ENCODE measurements at places on chromosomes 6 and 20.
A peak's percentile ranks its signal among the peaks of the same experiment; 100 is the strongest.

DNA sequence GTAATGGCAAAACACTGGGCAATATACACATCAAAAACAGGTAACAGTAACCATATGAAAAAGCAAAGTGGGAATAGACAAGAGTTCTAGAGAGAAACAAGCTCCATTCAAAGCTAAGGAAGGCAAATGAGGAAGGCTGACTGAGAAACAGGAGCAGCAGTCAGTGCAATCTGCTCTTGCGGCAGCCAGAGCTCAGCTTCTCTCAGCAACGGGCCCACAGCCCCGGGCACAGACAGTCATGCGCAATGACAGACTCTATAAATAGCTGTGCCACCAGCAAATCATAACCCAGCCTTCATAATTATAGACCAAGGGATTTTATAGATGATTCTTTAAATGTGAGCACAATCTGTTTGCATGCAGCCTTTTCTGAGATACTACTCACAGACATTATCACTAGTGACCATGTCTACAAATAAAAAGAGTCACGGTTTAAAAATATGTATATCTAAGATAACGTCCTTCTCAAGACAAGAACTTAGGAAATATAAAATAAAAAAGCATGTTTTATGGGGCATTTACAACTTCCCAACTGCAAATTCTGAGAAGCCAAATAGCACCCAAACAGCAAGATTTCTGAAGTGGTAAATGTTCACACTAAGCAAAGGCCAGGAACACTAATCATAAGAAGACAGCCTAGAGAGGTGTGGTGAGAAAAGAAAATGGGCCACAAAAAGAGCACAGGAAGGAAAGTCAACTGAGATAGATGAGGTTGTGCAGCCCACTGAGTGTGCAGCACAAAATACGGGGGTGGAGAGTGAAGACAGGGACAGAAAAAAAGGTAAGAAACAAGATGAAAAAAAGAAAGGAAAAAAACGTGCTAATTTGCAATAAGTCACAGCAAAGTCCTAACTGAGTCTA, 39.9 kb upstream of the BEND6 start:
- no peak for DNase-seq

DNA sequence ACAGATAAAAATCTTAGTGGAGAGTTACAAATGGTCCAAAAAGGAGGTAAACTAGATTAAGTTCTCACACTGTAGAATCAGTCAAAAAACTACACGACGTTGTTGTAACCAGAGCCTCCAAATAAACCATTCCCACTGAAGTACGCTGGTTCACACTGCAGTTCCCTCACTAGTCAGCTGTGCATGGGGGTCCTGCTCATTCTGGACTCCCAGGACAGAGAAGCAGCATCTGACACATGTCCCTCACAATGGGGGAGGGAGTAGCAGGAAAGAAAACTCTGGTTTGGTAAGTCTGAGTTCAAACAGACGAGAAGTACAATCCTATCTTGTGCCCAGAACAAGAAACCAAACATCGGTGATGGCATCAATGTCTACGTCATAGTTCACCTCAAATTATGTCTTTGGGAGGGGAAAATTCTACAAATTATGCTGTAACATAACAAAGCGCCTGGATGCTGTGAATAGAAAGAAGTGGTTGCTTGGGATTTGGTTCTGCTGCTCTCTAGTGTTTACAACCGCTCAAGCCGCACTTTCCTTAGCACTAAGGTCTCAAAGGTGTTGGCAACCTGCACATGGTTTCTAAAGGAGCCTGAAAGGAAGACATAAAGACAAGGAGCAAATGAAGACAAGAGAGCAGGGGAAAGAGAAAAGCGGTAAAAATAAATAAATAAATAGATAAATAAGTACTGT, 208.0 kb downstream of the GMDS start:
- no peak for DNase-seq

- no peak for DNase-seq
Measured at GRCh38 chr6:80480421-80481157, 374.1 kb downstream of the BCKDHB start.

GRCh38 chr20:11193241-11193640, 519.4 kb upstream of the JAG1 start:
- DNase-seq: no peak

DNA sequence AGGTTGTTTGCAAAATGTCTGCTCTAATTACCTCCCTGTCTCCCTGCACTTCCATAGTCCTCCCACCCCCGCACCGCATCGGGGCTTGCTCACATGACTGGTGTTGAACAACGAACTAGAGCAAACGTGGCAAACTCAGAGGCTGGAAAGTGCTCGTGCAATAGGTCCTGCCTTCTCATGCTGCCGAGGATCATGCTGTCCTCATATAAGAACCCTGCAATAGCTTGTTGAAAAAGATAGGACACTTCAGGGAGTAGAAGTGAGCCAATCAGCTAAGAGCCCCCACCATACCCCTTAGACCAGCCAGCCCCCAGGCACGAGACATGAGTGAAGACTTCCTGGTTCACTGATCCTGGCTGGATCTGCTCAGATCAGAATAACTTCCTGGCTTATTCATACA, 219.2 kb downstream of the C6orf118 start:
- DNase-seq: no peak

DNA sequence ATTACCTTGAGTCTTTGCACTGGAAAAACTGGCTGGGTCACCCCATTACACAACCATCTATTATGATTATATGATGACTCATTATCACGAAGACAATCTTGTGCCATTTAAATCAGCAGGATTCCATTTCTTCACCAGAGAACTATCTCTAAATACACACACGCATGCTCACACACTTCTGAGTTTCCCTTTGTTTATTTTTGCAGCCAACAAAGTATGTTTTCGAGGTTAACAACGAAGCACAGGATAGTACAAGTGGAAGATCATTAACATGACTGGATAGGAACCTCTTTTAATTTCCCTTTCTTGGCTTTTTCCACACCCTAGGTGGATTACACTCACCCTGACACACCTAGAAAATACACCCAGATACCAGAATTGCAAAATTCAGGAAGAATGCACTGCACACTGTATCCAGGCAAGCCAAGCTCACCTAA, 18.9 kb downstream of the PERP start:
- DNase-seq: peak; percentile 65

DNA sequence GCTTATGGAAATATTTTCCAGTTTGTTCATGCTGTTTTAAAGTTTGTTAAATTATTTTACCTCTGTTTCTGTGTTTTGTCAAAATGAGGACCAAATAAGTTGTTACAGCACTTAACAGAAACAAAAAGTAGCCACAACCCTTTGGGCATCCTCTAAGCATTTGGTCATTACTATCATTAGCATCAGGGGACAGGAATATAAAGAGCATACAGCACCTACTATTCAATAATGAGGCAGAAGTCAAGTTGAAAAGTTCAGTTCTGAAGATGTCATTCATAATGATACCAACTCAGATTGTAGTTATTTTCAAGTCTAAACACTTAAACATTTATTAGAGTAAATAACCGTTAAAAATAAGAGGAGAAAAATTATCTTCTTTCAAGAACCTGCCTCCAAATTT, 862.3 kb upstream of the FLRT3 start:
- DNase-seq: no peak

DNA sequence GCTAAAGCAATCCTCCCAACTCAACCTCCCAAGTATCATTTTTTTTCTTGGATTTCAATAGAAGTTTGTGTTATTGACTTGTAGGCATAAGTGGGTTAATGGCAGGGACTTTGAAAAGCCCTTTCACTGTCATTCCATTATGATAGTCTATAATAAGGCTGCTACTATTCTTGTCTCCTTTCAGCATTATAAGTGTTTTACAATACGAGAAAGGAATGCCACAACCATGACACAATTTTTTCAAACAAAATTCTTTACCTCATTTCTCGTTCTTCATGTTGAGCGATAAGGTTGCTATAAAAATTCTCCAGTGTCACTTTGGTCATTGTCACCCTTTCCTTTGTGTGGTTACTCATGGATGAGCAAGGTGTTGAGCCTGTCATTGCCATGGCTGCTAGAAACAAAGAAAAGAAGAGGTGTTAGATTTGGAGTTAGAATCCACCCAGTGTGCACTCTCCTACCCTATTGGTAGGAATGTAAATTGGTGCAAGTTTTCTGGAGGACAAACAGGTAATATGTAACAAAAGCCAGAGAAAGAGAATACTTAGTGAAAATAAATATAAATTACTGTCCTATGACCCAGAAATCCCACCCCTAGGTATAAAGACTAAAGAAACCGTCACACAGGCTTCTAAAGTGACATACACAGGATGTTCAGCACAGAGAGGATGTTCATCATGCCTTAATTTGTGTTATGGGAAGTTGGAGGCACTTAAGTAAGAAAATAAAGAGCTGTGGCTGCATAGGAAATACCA, 7.3 kb downstream of the STK38 start:
- no peak for DNase-seq

DNA sequence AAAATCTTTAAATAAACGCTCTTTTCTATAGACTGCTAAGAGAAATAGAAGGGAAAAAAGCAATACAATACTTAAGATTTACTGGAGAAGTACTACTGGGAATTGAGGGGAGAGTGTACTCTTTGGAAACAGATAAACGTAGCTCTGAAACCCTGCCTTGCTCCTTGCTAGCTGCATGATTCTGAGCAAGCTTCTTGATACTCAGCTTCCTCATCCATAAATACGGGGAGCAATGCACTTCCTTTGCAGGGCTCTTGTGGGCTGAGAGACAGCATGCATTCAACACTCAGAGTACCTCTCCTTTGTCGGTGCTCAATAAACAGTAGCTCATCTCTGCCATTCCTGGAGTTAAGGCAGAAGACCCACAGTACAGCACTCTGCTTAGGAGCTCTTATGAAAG, 159.7 kb downstream of the BTBD9 start:
- no peak for DNase-seq

DNA sequence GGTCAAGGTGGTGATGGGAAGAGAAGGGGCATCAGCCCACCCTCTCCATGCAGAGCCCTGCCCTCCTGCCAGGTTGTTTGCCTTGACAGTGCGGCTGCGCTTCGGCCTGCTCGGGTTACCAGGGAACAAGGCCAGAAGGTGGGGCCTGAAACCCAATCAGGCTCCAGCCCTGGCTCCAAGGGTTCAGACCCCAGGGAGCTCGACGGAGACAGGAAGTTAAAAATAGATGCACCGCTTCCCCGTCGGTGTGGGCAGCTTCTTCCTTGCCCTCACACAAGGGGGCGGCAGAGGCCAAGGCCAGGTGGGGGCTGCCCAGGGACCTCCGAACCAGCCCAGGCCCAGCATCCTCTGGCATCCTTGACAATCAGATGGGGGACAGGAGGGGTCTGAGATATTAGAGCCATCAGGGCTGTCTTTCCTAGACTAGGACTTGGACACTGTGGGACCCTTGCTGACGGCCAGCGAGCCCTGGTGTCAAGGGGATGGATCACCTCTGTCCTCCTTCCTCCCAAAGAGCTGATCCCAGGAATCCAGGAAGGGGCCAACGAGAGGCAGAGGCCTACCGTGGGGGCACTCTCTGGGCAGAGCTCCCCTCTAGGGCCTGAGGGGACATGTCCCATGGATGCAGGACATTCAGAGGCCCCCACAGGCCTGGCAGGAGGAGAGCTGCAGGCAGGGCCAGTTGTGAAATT, 65.2 kb downstream of the RIPOR3 start:
- DNase-seq: no peak

GRCh38 chr6:169164451-169164850, 89.2 kb downstream of the THBS2 start:
- DNase-seq: no peak

DNA sequence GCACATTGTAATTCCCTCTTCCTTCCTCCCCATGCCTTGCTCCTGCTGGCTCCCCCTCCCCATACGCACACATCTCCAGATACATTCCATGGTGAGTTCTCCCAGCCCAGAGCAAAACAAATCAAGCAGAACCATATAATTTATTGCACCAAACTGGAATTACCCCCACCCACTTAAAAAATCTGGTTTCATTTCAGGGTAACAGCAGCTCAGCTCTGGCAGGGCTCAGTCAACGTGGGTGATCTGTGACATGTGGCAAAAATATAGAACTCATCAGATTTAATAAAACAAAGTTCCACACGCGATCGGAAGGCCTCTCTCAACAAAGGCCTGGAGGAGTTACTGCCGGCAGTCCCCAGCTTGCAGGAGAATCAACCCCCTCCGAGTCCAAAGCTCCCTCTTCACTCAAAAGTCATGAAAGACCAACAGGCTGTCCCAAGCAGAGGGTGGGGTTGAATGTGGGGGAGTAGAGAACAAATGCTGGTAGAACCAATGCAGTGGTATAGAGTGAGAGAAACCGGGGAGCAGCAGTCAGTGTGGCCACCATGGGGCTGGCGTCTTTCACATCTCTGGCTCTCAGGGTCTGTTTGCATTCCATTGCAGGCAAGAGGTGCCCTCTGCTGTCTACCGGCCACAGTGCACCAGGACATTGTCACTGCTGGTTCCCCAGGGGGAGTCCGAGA, 323.3 kb upstream of the NT5E start:
- DNase-seq: peak; percentile 85

DNA sequence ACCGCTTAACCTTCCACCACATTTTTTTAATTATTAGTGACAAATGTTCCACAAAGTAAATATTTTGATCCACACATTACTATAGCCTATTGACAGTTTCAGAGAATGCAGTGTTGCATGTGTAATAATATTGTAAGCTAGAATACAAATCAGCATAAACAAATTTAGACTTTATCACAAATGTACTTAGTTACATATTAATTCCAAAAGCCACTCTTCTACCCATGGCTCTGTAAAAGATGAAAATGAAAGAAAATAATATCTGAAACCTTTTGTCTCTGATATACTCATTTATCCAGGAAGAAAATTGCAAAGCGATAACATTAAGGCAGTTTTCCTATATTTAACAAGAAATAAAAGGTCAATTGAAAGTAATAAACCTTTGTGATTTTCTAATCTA, 954.0 kb upstream of the MAN1A1 start:
- DNase-seq: no peak

- DNase-seq: no peak
Measured at GRCh38 chr20:48215536-48215935, 430.3 kb upstream of the SULF2 start.

DNA sequence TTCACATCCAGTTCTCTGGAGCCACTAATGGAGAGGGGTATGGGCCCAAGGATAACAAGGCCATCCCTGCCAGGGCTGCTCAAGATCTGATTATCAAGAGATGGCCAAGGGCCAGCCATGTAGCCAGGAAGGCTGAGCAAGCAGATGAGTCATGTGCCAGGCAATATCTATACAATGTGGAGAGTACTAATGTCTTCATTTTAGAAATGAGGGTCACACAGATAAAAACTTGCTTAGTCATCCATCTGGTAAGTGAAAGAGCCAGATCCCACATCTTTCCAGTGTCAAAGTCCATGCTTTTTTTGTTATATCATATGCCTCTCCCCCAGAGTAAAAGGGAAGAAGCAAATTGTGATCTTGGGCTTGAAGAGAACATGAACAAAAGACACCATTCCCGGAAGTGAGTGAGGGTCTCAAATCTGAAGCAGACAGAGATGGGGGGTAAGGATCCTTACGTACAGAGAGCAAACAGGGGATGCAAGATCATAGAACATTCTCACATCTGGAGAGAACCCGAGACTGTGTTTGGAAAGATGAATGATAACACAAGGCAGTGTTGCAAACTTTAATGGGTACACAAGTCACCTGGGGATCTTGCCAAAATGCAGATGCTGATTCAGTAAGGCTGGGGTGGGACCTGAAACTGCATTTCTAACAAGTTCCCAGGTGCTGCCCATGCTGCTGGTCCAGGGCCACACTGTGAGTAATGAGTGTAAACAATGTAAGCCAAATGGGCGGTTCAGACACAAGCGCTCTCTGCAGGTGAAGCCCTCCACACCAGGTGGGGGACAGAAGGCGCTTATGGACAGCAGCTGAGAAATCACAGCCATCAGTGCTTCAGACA, 20.0 kb upstream of the GSTA3 start:
- DNase-seq: no peak
